ENCODE measurements at places on chromosomes 5 and 9. TPM values are rescaled to one million over a fixed set of nuclear protein-coding genes. Genes with fewer than 3 reads are reported as not detected.

SPINK13 gene
- total RNA-seq = not detected

GRCh38 chr9:94656200-94656599 lies 16.9 kb upstream of the FBP1 start:
- DNase-seq = peak; percentile 66

- no peak for DNase-seq
Measured at GRCh38 chr5:72600391-72600981, 93.3 kb upstream of the ZNF366 start.

CTXN3 gene
- total RNA-seq = not detected

- DNase-seq = no peak
Measured at GRCh38 chr5:137734331-137734730, 1.6 kb downstream of the KLHL3 start.

IFNA1 gene
- total RNA-seq = not detected

DNA sequence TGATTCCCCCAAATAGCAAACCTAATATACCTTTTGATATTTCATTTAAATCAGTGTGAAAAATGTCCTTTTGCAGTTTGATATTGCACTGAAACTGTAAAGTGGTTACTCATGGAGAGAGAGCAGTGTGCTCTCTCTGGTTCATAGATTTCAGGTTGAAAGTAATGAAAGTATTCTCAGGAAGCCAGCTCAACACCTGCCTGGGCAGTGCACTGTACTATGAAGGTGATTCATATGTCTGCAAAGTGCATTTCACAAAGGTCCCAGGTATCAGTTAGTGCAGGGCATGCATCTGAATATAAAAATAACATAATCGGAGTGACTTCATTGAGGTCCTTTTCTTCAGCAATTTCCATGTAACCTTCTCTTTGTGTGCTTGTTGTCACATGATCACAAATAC lies 274.3 kb downstream of the CDH18 start:
- no peak for DNase-seq

- no peak for DNase-seq
Measured at GRCh38 chr9:92714787-92715487, 45.0 kb upstream of the IPPK start.

LCN10 gene
- total RNA-seq = not detected

DNA sequence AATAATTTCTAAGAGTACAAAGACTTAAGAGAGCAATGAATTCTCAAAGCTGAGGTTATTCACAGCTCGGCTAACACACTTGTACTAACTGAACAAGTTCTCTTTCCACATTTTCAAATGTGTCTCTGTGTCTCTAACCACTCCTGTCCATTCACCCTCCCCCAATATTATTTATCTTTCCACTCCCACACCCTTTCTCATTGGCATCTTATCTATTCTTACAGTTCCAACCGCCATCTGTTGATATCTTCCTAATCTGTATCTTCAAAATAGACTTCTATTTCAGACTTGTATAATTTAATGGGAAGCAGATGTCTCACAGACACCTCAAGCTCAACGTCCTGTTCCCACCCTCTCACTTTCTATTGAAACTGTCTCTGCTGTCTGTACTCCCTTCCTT lies 205.9 kb downstream of the ANXA1 start:
- DNase-seq = no peak

- DNase-seq = no peak
Measured at GRCh38 chr9:107665057-107665456, 175.5 kb upstream of the KLF4 start.

GRCh38 chr5:378301-378891 lies 56.9 kb downstream of the AHRR start:
- DNase-seq = peak; percentile 89

CARTPT gene
- not detected for total RNA-seq

LCN9 gene
- total RNA-seq = not detected

- no peak for DNase-seq
Measured at GRCh38 chr5:67414712-67415111, 218.1 kb upstream of the CD180 start.

DNA sequence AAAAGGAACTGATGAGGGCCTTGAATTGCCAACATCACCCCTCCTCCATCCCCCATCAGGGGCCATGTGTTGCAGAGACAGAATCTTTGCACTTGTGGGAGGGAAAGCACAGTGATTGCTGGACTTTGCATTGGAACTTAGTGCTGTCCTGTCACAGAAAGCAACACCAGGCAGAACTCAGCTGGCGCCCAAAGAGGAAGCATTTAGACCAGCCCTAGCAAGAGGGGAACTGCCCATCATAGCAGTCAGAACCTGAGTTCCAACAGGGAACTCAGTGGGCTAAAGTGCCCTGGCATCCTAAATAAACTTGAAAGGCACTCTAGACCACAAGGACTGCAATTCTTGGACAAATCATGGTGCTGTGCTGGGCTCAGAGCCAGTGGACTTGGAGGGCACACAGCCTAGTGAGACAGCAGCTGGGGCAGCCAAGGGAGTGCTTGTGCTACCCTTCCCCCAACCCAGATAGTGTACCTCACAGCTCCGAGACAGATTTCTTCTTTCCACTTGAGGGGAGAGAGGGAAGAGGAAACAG lies 128.1 kb downstream of the ACTL7B start:
- no peak for DNase-seq

GRCh38 chr5:179732918-179733771 lies 523 bp downstream of the MAML1 start:
- DNase-seq = peak; percentile 58

DNA sequence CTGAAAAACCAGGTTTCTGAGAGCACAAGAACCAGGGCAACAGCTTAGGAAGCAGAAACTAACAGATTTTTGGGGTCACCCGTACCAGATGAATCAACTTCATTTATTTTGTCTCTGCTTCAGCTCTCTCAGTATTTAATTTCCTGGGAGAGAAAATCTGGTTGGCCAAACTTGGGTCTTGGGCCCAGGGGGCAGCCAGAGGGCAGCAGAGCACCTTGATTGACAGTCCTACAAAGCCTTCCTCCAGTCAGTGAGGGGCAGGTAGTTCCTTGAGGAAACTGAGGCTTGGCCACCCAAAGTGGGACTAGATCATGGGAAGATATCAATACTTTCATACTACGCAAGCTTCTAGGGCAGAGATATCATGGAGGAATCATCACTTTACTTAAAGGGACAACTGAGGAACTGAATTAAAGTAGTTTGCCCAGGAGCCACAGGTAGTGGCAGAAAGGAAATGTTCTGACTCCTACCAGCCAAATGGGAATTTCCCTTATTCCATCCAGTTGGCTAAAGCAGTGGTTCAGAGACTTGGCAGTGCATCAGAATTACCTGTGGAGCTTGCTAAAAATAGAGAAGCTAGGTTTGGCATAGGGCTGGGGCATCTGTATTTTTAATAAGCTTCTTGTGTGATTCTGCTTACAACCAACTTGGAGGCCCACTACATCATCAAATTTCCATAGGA lies 21.5 kb upstream of the ARHGAP26 start:
- peak; percentile 70 for DNase-seq

GRCh38 chr5:124744170-124744971 lies 2.1 kb downstream of the ZNF608 start:
- DNase-seq = no peak

DNA sequence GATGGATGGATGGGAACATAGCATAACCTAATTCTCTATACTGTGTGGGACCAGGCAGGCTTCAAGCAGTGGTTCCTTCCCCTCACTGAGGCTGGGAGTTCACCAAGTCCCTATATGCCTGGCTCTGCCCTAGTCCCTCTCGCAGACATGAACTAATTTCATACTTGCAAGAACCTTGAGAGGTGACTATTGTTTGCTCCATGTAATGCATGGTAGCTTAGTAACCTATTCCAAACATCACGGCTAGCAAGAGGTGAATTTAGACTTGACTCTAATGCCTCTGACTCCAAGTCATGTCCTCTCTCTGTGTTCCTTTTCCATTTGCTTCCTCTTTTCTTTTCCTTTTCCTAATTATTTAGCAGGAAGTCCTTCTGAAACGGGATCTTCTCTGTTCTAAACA lies 25.9 kb upstream of the ERMP1 start:
- DNase-seq = no peak

SPATA31C1 gene
- not detected for total RNA-seq

- DNase-seq = no peak
Measured at GRCh38 chr5:174801798-174802197, 77.4 kb downstream of the MSX2 start.

F12 gene
- total RNA-seq = 2.2 TPM

- DNase-seq = no peak
Measured at GRCh38 chr5:72387985-72388384, 67.8 kb downstream of the PTCD2 start.

FBP1 gene
- total RNA-seq = 0.26 TPM

GRCh38 chr9:89467278-89467625 lies 30.7 kb downstream of the SEMA4D start:
- DNase-seq = no peak

GRCh38 chr5:181191526-181192336 lies 13.3 kb downstream of the TRIM7 start:
- peak; percentile 96 for DNase-seq

- no peak for DNase-seq
Measured at GRCh38 chr9:121217609-121218292, 16.1 kb upstream of the RAB14 start.

GRCh38 chr9:114908104-114908622 lies 22.2 kb downstream of the TNFSF8 start:
- DNase-seq = peak; percentile 60

DNA sequence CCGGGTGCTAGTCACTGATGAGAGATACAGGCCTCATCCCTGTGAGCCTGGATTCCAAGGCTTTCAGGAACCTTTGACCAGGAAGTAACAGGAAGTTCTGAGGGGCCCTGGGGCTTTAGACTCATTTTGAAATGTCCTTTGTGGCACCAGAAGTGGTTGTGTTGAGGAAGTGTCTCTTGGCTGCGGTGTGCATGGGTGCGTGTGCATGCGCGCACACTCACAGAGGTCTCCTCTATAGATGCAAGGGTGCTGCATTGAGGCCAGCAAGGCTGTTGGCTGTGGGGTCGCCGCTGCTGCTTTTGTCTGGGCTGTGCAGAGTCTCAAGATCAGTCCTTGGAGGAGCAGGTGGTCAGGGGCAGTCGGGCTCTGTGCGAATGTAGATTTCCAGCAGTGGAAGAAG lies 7.6 kb downstream of the RAB24 start:
- DNase-seq = no peak

- no peak for DNase-seq
Measured at GRCh38 chr5:66697796-66698564, 101.8 kb downstream of the MAST4 start.

ROR2 gene
- 3.2 TPM for total RNA-seq

GRCh38 chr9:4117835-4118610 lies 181.8 kb downstream of the GLIS3 start:
- peak; percentile 65 for DNase-seq

DNA sequence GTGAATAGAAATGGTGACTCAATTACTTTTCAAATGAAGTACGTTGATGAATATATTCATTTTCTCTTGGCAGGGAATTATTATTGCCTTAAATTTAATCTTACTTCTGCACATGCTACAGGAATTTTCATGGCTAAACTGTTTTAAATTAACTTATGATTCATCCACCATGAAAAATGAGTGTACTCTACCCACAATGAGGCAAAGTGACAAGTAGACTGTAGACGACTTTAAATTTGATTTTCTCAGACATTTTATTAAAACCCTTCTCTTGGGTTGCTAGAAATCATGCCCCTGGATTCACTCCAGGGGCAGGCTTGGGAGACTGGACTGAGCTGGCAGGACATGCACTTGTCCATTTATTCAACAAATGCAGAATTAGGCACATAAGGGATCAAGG lies 23.5 kb upstream of the ERAP2 start:
- no peak for DNase-seq
